ENCODE measurements at places on chromosomes 13 and 19.

- DNase-seq = no peak
- H3K27ac ChIP-seq = no peak overlapping the region
- H3K27me3 ChIP-seq = no peaks in the 10 kb centered on the region
- H3K4me1 ChIP-seq = peaks cover 33% of the 10 kb centered on the region
- H3K36me3 ChIP-seq = no peaks in the 10 kb centered on the region
Observed at GRCh38 chr19:34187011-34187410, 14.7 kb downstream of the LSM14A start.

GRCh38 chr13:26021516-26021915, 30.3 kb downstream of the SHISA2 start:
- no peak for DNase-seq
- H3K4me1 ChIP-seq = peaks cover 2% of the 10 kb centered on the region
- no peak overlapping the region for H3K4me3 ChIP-seq
- H3K36me3 ChIP-seq = peaks cover 3% of the 10 kb centered on the region
- H3K27ac ChIP-seq = no peak overlapping the region

DNA sequence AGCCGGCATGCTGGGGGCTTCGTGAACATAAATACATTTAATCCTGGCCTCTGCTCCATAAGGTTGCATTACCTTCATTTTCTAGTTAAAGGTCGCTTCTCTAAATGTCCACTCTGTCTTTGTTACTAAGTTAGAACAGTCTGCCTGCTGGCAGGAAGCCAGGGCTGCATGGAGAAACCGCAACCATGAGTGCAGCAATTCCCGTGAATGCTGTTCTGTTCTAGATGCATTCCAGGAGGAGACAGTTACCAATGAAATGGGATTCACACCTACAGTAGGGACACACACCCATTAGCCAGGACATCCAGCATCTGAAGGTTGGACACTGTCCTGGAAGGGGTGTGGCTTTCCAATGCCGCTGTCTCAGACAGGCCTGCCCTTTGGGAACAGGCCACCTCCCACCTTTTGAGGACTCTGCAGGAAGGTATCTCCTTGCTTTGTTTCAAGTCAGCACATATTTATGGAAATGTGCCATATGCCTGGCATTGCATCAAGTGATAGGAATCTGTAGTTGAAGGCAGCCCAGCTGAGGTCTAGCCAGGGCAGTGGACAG, 129.7 kb downstream of the SLC7A1 start:
- H3K27me3 ChIP-seq = peaks cover 17% of the 10 kb centered on the region
- DNase-seq = no peak
- no peaks in the 10 kb centered on the region for H3K4me1 ChIP-seq
- no peak overlapping the region for H3K27ac ChIP-seq
- H3K36me3 ChIP-seq = no peaks in the 10 kb centered on the region

GRCh38 chr19:33216198-33216830, 9.3 kb downstream of the SLC7A10 start:
- no peak for DNase-seq
- peaks cover 25% of the 10 kb centered on the region for H3K27me3 ChIP-seq
- no peaks in the 10 kb centered on the region for H3K4me1 ChIP-seq
- H3K36me3 ChIP-seq = no peaks in the 10 kb centered on the region
- no peak overlapping the region for H3K4me3 ChIP-seq
- H3K27ac ChIP-seq = no peak overlapping the region

All from T-cell (primary cell).